T-helper 1 cell (primary cell): ENCODE measurements at places on chromosomes 5 and 9.

DNA sequence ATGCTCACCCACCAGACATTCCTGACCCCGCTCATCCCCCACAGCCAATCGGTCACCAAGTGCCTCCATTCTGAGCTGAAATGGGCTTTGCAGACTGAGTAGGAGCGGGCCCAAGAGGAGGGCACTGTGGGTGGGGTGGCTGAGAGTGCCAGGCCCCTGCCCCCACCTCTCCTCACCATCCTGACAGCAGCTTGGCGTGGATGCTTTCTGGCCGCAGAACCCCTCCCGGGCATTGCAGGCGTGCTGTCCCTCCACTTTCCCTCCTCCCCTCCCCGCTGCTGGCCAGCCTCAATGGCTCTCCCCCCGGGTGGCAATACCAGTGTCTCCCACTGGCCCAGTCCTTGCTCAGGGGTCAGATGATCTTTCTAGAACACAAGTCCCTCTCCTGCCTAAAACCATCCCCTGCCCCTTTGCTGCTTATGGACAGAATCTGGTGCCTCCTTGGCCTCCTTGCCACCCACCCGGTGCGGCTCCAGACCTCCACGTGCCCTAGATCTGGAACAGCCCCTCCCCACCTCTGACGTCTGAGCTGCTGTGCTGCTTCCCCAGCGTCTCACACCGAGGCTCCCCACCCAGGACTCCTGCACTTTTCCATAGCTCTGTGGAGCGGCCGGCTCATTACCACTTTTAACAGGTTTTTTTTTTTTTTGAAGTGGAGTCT, 6.1 kb downstream of the FLT4 start:
- no peak for DNase-seq

- no peak for DNase-seq
Observed at GRCh38 chr5:40832345-40832744, 2.7 kb downstream of the RPL37 start.

GRCh38 chr9:90914868-90915483, 113.4 kb downstream of the SYK start:
- peak; percentile 54 for DNase-seq

GRCh38 chr9:13570068-13570974, 290.8 kb upstream of the MPDZ start:
- DNase-seq, result no peak

DNA sequence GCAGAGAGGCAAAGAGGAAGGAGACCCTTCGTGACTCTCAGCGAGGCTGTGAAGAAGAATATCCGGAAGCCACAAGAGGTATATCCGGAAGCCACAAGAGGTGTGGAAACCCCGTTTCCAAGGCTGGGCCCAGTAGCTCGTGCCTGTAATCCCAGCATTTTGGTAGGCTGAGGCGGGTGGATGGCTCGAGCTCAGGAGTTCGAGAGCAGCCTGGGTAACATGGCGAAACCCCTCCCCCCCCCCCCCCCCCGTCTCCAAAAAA, 612 bp upstream of the BBLN start:
- peak; percentile 54 for DNase-seq

DNA sequence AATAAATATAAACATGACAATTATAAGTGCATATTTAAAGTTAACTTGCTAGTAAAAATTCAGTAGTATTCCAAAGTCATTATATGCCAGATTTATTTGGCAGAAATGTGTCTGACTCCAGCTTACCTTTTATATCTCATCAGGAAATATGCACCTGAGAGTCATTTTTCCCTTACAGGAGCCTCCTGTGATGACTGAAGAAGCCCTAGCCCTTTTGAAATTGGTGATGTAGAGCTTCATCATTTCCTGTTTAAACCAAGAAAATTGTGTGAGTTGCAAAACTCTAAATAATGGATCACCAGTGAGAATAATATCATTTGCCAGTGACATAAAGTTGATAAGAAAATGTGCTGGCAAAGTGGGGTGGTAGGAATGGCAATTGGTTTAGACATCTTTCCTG, 42.1 kb upstream of the CTNND2 start:
- no peak for DNase-seq

DNA sequence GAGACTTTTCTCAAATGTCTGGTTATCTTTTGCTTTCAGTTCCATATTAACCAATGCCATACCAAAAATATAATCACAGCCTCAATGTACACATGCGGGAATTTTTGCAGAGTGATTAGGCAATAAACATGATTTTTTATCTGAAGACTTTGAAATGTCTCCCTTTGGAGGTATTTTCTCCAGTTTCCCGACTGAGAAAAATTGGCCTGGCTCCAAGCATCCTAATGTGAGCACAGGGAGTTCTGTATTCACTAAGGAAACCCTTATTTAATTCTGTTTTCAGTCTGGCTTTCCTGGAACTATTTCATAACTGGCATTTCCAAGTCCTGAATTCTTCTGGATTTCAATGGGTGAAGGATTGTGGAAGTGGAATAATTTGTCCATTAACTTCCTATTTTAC, 8.5 kb downstream of the HCN1 start:
- no peak for DNase-seq

GRCh38 chr9:131116281-131117120, 8.9 kb upstream of the NUP214 start:
- no peak for DNase-seq

GRCh38 chr5:148826739-148827070, 294 bp downstream of the ADRB2 start:
- DNase-seq, result no peak

DNA sequence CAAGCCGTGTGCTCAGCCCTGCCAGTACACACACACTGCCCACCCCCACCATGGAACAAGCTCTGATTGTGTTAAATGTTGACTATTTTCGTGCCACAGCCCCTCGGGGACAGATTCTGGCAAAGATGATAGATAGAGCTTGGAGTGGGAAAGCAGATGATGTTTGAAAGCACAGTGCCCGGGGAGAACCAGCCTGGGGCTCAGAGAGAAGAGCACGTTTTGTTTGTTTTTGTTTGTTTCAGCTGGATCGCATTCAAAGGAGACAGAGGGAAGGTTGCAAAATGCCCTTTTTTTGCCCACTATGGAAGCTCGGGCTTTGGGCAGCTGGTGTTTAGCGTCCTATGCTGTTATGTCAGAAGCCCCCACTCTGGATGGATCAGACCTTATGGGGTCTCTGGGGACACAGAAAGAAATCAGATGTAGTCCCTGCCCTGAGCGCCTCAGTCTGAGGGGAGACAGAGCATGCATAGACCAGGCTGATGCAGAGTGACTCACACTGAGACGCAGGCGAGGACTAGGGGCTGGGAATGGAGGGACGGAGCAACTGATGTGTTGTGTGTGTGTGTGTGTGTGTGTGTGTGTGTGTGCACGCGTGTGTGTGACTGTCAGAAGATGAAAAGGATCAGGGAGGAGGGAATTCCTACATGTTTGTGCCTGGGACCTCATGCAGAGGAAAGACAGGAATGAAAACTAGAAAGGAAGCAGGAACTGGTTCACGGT, 229.7 kb downstream of the MELK start:
- no peak for DNase-seq

GRCh38 chr5:170623576-170624181, 119.9 kb downstream of the KCNIP1 start:
- no peak for DNase-seq

DNA sequence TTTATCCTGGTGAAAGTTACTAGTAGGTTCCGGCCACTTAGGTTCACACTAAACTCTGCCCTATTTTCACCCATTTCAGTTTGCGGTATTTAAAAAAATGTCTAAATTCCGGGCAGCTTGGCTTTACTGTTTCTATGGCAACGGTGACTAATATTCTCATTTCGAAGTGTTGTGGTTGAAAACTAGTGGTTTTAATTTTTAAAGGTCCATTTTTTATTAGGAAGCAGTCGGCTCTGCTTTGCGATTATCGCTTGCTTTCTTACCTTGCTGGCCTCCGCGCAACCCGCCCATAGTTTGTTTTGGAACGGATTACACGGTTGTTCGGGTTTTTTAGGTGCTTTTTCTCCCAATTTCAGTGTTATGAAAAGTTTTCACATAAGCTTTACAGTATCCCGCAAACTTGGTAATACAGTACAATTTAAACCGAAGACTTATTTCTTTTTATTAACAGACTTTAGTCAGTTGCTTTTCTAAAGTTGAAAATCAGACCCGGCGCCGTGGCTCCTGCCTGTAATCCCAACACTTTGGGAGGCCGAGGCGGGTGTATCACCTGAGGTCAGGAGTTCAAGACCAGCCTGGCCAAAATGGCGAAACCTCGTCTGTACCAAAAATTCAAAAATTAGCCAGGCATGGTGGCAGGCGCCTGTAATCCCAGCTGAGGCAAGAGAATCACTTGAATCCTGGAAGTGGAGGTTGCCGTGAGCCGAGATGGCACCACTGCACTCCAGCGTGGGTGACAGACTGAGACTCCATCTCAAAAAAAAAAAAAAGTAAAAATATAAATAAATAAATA, 1.6 kb downstream of the KDM4C start:
- DNase-seq, result no peak

GRCh38 chr5:111776913-111777781, 20.2 kb upstream of the NREP start:
- no peak for DNase-seq

GRCh38 chr5:76845890-76846289, 3.9 kb upstream of the S100Z start:
- no peak for DNase-seq

- no peak for DNase-seq
Observed at GRCh38 chr5:31585895-31586270, 53.0 kb upstream of the PDZD2 start.

DNA sequence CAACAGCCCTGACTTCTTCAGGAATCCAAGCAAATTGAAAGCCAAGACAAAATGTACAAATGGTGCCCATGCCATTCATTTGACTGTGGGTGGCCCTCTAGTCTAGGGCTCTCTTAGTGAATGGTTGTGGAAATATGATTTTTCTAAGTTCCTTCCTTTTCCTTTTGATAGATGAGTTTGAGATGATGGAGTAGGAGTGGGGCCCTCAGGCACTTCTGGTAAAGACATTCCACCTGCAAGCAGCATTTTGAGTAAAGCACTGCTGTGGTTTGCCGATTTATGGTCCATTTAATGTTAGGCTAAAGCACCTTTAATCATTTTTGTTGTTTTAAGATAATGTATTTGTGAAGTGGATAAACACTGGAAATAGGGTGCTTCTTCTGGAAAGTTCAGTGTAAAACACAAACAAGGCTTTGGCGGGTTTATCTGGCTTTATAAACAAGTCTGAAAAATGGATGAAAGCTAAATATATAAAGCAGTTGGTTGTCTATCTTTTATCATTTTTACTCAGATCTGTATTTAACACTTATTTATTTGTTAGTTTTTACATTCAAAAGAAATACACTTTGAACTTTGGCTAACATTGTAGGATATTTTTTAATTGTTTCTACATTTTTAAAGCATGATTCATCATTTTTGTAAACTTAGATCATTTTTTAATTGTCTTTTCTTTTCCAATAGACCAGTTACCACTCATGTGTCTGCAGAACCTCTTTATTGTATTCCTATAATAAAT, 213.5 kb downstream of the PJA2 start:
- DNase-seq, result no peak

DNA sequence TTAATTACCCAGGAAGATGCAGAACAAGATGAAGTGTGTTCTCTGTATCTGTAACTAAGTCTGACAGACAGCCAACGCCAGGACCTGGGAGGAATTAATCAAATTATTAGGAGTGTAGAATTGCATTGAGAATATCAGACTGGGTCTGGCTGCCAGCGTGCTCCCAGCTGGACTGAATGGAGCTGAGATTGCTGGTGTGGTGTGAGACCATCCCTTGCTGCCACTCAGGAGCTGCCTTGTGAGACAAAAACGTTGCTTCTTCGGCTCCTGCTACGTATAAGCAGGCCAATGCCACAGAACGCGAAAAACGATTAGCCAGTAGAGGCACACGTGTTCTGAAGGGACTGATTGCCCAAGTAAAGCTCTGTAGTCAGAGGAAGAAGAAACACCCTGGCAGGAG, 66.8 kb downstream of the AMBP start:
- no peak for DNase-seq

DNA sequence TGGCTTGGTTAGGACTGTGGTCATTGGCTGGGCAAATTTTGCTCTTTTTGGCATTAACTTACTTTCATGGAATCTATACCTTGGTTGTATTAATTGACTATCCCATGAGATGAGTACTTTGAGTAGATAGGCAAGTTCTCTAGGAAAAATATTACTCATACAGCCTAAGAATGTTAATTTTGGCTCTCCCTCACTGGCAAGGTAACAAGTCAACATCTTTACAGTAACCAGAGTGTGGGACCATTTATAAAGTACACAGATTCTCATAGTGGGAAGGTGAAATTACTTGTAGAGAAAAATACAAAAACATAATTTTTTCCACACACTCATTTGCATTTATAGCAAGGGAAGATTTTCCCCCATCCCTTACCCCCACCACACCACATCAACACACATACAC, 154.6 kb upstream of the ZNF608 start:
- no peak for DNase-seq

- no peak for DNase-seq
Observed at GRCh38 chr5:74209571-74209970, 431.0 kb downstream of the ENC1 start.

- no peak for DNase-seq
Observed at GRCh38 chr5:78648359-78649210, at the start of gene LHFPL2. LHFPL2 (minus strand) TSS chr5:78648772; CDS start chr5:78510213, 138,559 bp downstream.

DNA sequence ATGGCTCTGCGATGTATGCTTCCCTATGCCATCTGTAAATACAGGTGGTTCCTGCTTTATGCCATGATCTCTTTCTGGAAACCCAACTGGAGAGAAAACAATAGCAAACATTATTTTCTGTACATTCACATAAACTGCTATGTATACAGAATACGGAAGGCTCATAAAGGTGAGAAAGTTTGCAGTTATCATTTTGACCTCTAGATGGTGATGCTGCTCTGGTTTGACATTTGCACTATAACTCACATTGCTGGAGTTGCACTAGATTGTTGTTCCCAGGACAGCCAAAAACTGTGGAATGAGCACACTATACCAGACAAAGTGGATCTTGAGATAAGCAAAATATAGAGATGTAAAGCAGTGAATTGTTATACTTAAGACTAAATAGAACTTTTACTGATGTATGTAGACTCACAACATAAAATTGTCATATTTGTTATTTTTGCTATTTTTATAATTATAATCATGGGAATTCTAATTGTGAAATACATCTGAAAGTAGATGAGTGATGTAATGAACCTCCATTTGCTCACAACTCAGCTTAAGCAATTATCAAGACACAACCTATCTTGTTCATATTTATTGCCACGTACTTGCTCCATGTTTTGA, 246.5 kb downstream of the PTPRD start:
- DNase-seq, result no peak

- DNase-seq, result no peak
Observed at GRCh38 chr5:176533894-176534611, 3.1 kb downstream of the RNF44 start.
